Peyer's patch (tissue), 4 donors: ENCODE measurements at places on chromosomes 1 and 21. TPM values are rescaled to one million over a fixed set of nuclear protein-coding genes. Genes with fewer than 3 reads are reported as not detected.

The NR1I3 gene
- not detected for total RNA-seq

The KIF26B gene
- 0.70 TPM for total RNA-seq

The ZNF593OS gene
- not detected for total RNA-seq

The NAXE gene
- 64.4 TPM for total RNA-seq

The CCSAP gene
- 2.8 TPM for total RNA-seq
